Anterior cingulate cortex (tissue), 58 donors: ENCODE measurements at places on chromosomes 5 and 9.

- no peak for DNase-seq
These were observed 409.8 kb downstream of the NTRK2 start for GRCh38 chr9:85079349-85079748.

DNA sequence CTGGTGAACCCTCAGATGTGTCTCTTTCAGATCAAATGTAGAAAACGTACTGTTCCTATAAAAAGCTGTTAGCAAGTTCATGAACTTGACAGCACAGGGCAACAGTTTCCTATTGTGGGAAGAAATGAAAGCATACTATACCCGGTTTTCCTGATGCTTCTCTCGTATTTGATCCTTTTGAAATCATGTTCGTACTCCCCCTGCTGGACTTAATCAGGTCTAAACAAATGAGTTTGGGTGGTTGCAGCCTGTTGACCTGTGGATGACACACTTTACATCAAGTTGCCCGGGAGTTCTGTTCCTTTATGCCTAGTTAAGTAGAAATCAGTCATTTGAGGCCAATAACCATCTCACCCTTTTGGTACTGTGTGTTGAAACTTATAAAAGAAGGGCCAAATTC lies 1992.3 kb downstream of the MAT2B start:
- DNase-seq = no peak

GRCh38 chr5:177319913-177320588 lies 8.4 kb upstream of the MXD3 start:
- DNase-seq = no peak

- DNase-seq = no peak
These were observed 186.5 kb downstream of the CHSY3 start for GRCh38 chr5:130090569-130091270.

- no peak for DNase-seq
These were observed 587.0 kb upstream of the ADAMTS16 start for GRCh38 chr5:4553130-4553529.

DNA sequence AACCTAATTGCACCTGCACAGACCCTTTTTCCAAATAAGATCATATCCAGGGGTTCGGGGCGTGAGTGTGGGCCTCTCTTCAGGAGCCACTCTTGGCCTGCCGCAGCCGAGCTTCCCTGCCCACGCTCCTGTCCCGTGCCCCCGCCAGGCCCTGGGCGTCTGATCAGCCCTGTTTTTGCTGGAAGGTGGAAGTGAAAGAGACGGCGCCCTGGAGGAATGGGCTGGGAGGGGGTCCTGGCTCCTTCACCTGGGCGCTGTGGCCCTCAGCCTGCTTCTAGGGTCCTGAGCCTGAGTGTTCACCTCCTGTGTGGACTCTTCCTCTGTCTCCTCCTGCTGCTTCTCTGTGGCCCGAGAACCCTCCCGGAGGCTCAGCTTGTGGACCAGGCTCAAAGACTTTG lies 11.2 kb upstream of the COL5A1 start:
- DNase-seq = no peak

- no peak for DNase-seq
These were observed 11.6 kb upstream of the FBP1 start for GRCh38 chr9:94650949-94651348.

DNA sequence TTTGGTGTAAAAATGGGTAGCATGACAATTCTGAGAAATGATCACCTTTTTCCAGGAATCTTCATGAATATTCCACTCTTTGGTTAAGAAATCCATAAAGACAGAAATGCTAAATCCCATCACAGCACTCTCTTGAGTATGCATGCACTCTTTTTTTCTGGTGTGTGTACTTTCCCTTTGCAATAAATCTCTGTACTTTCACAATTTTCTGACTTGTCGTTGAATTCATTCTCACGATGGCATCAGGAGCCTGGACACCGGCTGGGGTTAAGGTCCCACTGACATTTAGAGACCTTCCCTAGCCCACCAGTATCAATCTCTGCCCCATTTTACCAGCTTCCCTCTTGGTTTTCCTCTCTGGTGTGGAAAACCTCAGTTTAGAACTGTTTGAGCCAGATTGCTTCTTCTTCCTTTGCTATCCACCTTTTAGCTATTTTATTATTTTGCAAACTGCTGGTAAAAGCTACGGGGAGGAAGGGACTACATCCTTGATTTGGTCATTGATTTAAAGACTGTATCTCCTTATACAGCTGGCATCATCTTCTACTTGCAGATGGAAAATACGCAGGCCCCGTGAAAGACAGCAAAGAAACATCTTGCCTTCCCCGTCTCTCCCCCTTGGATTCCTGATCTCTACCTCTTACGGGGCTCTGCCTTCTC lies 59.9 kb upstream of the ZFR start:
- no peak for DNase-seq

DNA sequence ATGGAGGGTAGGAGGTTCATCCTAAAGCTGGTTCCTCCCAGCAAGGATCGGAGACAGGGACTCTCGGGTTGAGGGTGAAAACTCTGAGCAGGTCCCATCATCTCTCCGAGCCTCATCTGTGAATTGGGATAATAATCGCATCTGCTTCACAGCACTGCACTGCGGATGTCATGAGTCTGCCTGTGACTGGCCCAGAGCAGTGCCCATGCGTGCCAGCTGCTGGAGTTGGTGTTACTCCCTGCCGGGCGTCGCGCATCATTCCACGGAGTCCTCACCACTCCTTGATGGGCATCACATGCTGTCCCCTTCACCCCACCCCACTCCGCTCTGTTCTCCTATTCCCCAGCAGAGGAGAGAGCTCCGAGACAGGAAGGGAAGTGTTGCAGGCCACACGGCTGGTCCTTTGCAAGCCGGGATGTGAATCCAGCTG lies 35.1 kb upstream of the ORM1 start:
- no peak for DNase-seq

DNA sequence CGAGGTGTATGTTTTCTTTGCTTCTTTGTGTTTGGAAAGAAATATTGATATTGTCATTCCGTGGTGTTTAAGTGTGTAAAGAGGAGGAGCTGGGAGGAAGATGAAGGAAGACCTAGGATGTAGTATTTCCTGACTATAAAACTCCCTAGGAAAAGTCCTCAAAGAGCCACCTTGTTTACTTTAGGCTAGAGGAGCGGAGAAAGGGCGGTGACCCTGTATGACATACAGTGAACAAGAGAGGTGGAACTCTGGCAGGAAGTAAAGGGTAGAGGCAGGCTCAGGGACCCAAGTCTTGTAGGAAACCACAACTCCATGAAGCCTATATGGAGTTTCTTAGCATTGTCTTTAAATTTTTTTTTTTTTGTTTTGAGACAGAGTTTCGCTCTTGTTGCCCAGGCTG lies 303.9 kb downstream of the DOCK8 start:
- DNase-seq = no peak
